ENCODE measurements at places on chromosomes 16 and 17.

DNA sequence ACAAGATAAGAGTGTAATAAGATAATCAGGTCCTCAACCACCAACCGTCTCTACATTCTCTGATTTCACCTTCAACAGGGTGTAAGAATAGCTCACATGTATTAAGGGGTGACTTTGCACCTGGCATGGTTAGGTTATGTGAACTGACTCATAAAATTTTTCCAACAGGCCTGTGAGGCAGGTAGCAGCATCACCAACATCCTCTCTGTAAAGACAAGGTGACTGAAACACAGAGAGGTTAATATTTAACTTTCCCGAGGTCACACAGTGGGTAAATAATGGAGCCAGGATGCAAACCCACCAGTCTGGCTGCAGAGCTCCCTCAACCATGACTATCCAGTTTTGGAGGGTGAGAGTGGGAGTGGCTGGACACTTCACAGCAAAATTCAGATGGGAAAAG is 317.2 kb downstream of the C16orf95 start:
- DNase-seq: no peak

DNA sequence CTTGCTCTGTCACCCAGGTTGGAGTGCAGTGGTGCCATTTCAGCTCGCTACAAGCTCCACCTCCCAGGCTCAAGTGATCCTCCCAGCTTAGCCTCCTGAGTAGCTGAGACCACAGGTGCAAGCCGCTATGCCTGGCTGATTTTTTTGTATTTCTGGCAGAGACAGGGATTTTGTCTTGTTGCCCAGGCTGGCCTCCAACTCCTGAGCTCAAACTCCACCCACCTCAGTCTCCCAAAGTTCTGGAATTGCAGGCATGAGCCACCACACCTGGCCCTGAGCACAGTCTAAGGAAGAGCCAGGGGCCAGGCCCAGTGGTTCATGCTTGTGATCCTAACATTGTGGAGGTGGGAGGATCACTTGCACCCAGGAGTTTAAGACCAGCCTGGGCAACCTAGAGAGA is 21.8 kb upstream of the BCO1 start:
- DNase-seq: no peak

GRCh38 chr17:2266865-2267228 is 36.7 kb downstream of the SMG6 start:
- no peak for DNase-seq

DNA sequence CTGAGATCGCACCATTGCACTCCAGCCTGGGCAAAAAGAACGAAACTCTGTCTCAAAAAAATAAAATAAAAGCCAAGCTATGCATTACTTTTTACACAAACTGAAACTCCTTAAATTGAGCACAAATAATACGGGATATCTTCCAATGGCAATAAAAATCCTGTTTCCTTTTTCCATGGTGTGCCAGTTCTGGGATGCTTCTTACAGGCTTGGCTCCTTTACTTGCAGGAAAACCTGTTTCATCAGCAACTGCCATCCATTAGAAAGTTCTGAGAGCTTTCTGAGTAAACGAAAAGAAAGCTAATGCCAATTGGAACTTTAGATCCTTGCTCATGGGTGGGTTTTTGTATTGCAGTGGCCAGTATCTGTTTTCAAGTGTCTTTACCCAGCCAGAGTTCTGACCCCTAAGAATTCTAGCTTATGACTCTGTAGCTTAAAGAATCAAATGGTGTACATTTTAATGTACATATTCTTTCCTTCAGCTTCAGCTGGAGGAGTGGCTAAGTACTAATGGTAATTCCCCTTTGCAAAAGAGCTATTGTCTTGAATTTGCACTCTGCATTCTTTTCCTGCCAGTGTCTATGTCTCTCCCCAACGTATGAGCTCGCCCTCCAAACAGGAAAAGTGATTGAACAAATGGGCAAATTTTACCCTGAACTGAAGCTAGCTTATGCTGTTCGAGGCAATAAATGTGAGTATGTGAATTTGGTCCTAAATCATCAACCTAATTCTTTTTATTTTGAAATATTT is 21.5 kb upstream of the DDX19A start:
- no peak for DNase-seq

- no peak for DNase-seq
Measured at GRCh38 chr17:42906772-42907446, 6.3 kb downstream of the G6PC1 start.

GRCh38 chr17:19372011-19372370 is 6.3 kb upstream of the MAPK7 start:
- DNase-seq: no peak

- no peak for DNase-seq
Measured at GRCh38 chr17:69223809-69224208, 4.8 kb downstream of the ABCA10 start.

- DNase-seq: no peak
Measured at GRCh38 chr16:88920618-88921590, 54.4 kb upstream of the PABPN1L start.

DNA sequence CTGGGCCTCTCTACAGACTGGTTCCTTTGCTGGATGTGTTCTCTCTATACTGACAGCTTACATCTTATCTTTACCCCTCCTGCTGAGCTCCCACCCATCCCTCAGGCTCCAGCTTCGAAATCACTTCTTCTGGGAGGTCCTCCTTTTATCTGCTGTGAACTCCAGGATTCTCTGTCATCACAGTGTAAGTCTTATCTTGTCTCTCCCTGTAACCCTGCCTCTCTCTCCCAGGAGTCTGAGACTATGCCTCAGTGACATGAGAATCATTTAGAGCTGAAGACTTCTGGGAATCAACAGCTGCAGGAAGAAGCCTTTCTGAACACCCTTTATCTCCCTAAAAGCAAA is 148.1 kb upstream of the HS3ST3A1 start:
- DNase-seq: no peak

GRCh38 chr17:80468781-80469493 is 7.5 kb downstream of the NPTX1 start:
- no peak for DNase-seq

DNA sequence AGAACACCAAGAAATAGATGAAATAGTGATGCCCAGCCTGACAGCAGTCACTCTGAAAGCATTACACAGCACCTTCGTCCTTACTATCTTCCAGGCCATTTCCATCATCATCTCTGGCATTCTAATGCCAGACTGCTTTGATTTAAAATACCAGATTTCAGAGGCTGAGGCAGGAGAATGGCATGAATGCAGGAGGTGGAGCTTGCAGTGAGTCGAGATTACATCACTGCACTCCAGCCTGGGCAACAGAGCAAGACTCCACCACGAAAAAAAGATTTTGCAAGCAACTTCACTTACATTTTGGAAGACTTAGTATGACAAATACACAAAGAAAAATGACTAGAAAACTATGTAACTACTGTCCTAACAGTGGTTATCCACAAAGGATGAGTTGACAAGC is 244.0 kb downstream of the CPPED1 start:
- DNase-seq: no peak

- no peak for DNase-seq
Measured at GRCh38 chr16:78396046-78396445, 296.6 kb downstream of the WWOX start.

GRCh38 chr17:55420776-55421178 is 858 bp downstream of the MMD start:
- peak; percentile 12 for DNase-seq

GRCh38 chr17:62109378-62109902 is 44.4 kb upstream of the MED13 start:
- no peak for DNase-seq

DNA sequence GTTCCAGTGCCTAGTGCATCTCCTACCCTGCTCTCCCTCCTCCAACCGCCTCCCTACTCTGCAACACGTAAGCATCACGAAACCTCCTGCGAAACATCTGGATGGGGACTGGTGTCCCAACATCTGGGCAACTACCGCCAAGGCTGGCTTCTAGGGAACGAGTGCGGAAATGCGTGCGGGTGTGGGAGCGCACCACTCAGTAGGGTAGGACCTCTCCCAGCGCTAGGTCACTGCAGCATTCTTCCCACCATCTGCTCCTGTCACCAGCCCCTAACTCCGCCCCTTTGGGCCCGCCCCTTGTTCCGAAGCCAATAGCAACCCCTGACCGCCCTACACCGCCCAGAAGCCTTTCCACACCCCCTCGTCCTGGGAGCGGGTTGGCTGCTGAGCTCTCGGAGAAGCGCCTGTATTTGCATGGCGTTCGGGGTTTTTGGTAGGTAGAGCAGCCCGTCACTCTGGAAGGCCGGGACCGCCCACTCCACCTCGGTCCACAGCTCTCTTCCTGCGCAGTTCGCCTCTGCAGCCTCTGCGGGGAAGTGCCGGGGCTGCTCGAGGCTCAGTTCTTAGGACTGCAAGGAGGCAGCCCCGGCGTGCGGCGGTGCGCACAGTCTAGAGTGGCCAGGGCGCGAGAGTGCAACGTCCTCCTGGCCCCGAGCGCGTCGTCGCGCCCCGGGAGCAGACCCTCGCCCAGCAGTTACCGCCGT is at the start of gene HS3ST3B1:
TSS of gene HS3ST3B1 (plus strand) at position 507 of the 704 bp plus-strand sequence. CDS start 438 bp downstream, outside the sequence.
- peak; percentile 95 for DNase-seq

DNA sequence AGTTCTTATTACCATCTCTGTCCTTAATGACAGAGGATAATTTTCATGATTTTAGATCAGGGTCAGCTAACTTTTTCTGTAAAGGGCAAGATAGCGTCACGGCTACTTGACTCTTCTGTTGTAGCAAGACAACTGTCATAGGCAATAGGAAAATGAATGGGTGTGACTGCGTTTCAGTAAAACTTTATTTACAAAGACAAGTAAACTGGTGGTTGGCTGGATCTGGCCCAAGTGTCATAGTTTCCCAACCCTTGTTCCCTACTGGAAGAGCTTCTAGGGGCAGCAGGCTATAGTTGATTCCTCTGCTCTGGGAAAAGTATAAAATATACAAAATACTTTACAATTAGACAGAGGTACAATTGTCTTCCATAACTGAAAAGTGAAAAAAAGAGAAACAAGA is 50.6 kb upstream of the VPS4A start:
- DNase-seq: no peak

GRCh38 chr17:4895657-4896331 is 3.5 kb upstream of the C17orf107 start:
- no peak for DNase-seq

- DNase-seq: no peak
Measured at GRCh38 chr16:85908889-85909589, 10.1 kb downstream of the IRF8 start.

GRCh38 chr17:74635418-74635817 is 11.9 kb upstream of the CD300E start:
- no peak for DNase-seq

DNA sequence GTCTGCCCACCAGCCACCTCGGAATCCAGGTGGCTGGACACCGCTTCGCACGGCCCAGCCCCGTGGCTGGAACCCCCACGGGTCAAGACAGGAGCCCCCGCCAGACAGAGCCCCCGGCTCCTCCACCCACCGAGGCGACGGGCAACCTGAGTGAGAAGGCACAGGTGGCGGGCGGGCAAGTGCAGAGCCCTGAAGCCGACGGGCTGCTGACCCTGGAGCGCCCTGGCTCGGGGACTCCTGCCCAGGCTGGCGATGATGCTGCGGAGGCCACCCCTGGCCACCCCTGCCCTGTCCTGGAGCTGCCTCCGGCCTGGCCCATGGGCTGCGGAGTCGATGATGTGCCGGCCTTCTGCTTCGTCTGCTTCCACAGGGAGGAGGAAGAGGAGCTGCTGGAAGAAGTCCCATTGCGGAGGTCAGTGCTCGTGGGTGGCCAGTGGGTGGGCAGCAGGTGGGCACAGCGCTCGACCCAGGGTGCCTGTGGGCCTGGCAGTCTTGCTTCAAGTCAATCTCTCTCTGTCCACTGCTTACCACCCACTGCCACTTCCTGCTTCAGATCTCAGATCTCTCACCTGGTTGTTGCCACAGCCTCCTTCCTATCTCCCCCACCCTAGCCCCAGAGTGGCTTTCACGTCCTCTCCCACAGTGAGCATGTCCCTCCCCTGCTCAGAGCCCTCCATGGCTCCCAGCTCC is 33.1 kb upstream of the SBK1 start:
- DNase-seq: no peak

DNA sequence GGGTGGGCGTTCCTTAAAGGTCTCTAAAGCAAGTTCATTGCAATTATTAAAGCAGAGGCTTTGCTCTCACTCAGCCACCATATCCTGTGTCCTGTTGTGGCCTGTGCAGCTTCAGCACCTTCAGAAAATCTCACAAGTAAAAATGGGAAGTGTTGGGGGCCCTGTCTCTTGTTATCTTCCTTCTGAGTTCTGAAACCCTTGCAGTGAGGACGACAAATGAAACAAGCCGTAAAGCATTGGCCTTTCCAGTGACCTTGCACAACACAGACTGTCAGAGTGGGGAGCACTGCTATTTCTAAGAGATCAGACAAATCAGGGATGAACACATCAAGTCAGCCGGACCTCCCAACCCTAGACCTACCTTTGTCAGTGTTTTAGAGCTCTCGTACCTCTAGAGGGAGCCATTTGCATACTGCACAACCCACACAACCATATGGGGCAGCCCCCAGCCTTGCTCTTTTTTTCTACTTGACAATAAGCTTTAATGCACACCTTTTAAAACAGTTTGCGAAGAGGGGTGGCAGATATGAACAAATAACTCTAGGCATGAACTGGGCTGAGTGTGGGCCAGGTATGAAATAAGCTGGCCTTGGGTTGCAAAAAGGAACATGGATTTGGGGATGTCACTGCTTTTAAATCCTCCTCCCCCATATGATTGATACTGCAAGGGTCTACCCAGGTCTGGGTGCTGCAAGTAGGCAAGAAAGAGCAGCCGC is 89.8 kb downstream of the KATNIP start:
- DNase-seq: no peak

GRCh38 chr16:86391486-86391885 is 118.8 kb upstream of the FOXF1 start:
- DNase-seq: no peak

DNA sequence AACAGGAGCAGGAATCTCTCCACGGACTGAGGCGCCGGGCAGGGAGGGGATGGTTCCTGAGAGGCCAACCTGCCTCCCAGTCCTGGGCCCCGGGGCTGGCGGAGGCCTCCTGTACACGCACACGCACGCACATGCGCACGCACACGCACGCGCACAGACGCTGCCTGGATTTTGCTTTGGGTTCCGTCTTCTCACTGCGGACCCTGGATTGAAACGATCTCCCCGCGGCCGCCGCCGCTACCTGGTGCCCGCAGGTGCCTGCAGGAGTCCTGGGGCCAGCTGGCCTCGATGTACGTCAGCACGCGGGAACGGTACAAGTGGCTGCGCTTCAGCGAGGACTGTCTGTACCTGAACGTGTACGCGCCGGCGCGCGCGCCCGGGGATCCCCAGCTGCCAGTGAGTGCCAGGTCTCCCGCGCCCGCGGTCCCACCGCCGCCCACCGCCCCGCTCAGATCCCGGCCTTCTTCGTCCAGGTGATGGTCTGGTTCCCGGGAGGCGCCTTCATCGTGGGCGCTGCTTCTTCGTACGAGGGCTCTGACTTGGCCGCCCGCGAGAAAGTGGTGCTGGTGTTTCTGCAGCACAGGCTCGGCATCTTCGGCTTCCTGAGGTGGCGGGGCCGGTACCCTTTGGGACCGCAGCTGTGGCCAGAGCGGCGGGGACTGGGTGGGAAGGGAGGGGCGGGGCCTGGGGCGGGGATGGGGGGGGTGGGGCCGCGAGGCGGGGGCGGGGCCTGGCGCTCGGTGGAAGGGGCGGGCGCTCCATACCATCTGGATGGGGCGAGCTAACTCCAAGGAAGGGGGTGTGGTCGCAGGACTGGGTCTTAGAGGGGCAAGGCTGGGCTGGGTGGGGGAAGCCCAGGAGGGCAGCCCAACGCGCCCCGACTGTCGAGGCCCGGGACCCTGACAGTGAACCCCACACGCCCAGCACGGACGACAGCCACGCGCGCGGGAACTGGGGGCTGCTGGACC is 12.3 kb downstream of the CES4A start:
- peak; percentile 27 for DNase-seq
